ENCODE measurements at places on chromosomes 4 and X.

GRCh38 chrX:110853610-110854009, 58.0 kb upstream of the CHRDL1 start:
- DNase-seq: peak; percentile 41

DNA sequence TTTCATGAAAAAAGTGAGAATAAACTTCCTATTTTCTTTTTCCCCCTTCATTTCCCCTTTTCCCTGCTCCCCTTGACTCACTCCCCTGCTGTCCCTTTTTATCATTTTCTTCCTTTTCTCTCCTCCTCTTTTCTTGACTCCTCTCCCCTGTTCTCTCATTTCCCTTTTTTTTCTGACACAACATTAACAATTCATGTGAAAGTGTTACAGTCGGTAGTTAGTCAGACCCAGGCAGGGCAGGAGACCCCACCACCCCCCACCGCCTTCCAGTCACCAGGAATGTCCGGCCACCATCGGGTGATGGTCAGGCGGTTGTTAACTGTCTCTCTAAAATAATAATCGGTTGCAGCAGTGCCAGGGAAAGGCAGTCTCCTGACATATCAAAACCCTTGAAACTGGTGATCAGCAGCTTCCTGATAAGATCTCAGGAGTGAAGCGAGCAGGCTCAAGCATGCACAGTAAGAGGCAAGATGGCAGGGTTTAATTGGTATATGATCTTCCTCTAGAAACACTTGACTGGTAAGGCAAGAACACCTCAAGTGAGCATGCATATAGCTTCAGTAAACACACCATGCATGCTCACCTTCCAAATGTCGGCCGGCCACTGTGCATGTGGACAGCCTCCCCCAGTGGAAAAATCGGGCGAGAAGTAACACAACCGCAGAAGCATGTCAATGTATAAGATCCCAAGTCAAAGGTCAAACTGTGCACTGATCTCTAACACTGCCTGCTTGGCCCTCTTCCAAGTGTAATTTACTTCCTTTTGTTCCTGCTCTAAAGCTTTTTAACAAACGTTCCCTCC, 191.4 kb downstream of the NDST4 start:
- DNase-seq: peak; percentile 74

- DNase-seq: no peak
These were observed 88.3 kb upstream of the UNC5C start for GRCh38 chr4:95637043-95637600.

GRCh38 chr4:145179281-145179860, 1.0 kb downstream of the OTUD4 start:
- DNase-seq: no peak

DNA sequence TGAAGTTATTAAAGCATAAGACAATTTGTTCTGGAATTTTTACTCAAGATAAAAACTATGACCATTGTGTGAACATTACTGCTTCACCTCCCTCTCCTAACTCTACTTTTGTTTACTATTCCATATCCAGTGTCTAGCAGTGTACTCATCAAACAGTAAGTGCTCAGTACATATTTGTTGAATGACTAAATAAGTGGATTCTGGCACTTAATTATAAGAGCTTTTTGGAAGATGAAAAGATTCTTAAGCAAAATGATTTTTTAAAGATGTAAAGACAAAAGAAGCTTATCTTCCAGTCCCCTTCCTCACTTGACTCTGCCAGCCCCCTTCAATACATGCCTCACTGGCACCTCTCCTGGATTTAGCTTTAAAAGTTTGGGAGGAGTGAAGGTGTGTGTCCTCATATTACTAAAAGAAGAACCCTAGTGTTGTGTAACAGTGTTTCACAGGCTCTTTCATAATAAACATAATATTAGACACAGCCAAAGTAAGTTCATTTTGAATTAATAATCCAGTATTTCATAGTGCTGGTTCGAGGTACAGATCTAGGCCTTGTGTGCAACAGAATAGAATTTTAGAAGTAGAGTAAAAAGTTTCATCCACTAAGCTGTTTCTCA, 53.0 kb downstream of the GAB1 start:
- no peak for DNase-seq

- DNase-seq: no peak
These were observed 73.5 kb upstream of the RAP2C start for GRCh38 chrX:132292793-132293192.

DNA sequence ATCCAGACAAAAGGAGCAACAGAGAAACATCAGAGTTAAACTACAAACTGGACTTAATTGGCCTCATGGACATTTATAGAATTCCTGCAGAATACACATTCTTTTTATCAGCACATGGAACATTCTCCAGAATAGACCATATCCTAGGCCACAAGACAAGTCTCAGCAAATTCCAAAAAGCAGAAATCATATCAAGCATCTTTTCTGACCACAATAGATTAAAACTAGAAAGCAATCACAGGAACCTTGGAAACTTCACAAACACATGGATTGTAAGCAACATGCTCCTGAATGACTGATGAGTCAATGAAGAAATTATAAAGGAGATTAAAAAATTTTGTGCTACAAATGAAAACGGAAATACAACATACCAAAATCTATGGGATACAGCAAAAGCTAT, 526.7 kb downstream of the PCDH7 start:
- no peak for DNase-seq

GRCh38 chr4:19164334-19164733, 1087.4 kb upstream of the SLIT2 start:
- no peak for DNase-seq

DNA sequence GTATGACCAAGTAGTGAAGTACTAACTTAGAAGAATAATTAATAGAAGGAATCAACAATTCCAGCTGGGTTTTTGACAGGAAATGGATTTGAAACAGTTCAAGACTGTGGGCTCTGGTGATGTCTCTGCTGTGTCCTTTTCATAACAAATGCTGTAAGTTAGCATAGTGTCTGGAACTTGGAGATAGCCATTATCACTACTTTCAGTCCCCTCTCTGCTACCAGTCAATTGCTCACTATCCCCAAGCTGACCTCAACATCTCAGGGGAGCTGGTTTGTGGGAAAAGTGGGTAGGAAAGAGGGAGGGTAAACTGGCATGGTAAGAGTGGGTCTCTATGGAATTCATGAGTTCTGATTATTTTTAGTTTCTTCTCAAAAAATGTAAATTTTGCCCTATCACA, 231.4 kb upstream of the MID1 start:
- no peak for DNase-seq
